ENCODE measurements at places on chromosomes 5 and 9.

GRCh38 chr5:90408571-90409317 lies 812 bp downstream of the CETN3 start:
- no peak for DNase-seq

GRCh38 chr9:102669220-102669619 lies 325.9 kb upstream of the CYLC2 start:
- DNase-seq: no peak

DNA sequence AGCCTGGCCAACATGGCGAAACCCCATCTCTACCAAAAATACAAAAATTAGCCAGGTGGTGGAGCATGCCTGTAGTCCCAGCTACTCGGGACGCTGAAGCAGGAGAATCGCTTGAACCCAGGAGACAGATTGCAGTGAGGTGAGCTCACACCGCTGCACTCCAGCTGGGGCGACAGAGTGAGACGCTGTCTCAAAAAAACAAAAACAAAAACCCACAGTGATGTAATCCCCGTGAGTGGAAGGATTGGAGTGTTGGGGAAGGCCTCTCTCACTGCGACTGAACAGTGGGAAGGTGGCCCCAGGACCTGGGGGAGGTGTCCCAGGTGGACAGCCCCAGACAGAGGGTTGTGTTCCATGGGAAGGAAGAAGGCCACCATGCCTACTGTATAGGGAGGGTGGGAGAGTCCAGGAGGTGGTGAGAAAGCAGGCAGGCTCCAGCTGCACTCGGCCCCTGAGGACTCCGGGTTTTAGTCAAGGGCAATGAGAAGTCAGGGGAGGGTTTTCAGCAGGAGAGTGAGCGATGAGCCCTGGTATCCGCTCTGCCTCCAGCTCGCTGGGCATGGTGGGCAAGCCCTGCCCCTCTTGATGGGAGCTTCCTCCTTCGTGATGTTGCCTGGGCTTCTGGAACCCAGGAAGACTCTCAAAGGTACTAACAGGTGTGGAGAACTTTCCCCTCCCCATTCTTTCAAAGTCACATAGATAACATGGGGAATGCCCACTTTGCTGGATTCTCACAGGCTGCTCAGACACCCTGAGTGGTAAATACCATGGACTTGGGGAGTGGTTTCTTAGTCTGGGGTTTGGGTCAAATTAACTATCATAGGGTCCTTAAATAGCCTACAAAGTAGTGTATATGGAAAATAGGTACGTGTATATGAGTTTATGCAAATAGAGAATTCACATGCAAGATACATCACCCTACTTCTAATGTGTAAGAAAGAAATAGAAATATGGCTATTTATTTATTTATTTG lies 74.7 kb downstream of the PPARGC1B start:
- no peak for DNase-seq

DNA sequence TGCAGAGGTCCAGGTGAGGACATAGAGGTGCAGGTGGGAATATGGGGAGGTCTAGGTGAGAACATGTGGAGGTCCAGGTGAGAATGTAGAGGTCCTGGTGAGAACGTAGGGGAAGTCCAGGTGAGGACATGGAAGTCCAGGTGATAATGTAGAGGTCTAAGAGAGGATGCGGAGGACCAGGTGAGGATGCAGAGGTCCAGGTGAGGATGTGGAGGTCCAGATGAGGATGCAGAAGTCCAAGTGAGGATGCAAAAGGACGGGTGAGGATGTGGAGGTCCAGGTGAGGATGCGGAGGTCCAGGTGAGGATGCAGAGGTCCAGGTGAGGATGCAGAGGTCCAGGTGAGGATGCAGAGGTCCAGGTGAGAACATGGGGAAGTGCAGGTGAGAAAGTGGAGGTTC lies 133.8 kb downstream of the MRPL36 start:
- no peak for DNase-seq

- DNase-seq: no peak
Observed at GRCh38 chr5:1858436-1858835, 24.3 kb downstream of the IRX4 start.

DNA sequence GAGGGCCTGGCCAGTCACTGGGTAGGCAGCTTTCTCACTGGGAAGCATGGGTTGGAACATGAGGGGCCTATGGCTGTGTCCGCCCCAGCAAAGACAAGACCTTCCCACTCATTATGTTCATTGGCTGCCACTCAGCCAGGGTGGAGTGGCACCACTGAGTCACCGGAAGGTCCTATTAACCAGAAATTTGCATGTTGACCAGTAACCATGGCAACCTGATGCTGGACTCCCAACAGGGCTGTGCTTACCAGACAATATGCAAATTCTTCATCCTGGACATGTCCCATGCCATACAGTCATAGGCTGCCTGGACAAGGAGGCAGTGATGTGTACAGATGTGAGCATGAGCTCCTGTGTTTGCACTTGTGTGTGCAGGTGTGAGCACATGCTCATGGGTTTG lies 66.7 kb downstream of the PSD2 start:
- DNase-seq: no peak

- DNase-seq: no peak
Observed at GRCh38 chr9:117245175-117245829, 169.6 kb downstream of the ASTN2 start.

DNA sequence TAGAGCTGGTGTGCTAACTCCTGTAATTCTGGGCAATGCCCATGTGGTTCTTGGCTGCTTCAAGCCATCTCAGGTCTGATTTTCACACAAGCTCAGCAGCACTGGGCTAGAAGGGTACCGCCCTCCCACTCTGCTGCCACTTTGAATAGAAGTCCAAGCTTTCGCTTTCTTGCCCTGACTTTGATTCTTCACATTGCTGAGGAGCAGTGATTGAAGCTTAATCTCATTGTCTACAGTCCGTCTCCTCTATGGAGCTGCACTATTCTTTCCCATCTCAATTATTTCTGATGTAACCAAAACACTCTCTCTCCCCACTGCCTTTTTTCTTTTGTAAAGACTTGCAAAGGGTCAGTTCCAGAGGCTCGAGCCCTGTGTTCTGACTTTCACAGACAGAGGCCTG lies 12.9 kb upstream of the RNF183 start:
- no peak for DNase-seq

GRCh38 chr9:120910643-120911042 lies 16.0 kb downstream of the TRAF1 start:
- no peak for DNase-seq

GRCh38 chr9:101087426-101087825 lies 58.9 kb downstream of the PLPPR1 start:
- no peak for DNase-seq

GRCh38 chr9:33198165-33198564 lies 31.0 kb upstream of the B4GALT1 start:
- no peak for DNase-seq

DNA sequence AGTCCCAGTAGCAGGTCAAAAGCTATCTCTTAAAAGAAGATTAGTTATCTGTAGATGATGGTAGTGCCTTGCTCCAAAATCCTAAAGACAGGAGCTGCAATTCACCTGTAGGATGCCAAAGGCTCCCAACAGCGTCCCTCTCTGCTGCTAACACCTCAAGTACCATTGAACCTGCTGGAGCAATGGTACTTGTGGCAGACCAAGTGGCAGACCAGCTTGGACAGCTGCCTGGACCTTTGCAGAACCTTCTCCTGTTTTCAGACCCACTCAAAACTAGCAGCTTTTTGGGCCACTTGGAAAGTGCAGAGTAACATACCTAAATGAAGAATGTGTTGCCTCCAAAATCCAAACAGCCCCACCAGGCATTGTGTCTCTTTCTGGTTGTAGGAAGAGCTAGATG lies 6.9 kb upstream of the CCDC180 start:
- no peak for DNase-seq

Data from AG04450 (cell line).